ENCODE measurements at places on chromosomes 7 and 10. TPM values are rescaled to one million over a fixed set of nuclear protein-coding genes. Genes with fewer than 3 reads are reported as not detected.

DNA sequence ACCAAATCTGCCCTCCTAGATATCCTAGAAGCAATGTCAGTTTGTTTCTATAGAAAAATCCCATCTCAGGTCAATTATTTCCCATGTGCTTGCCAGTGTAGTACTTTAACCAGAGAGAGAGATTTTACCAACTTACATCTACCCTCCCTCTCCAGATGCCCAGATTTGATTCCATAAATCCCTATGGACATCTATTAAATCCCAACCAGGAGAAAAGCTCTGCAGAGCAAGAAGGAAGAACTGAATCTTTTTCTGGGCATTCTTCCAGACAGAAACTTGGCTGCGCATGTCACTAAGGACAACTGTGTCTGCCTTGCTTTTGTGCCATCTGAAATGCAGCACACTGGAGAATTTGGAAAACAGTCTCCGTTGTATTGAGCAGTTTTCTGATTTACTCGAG lies 597.6 kb downstream of the SORCS1 start:
- no peak overlapping the region for H3K4me3 ChIP-seq
- DNase-seq: no peak
- H3K27me3 ChIP-seq: no peaks in the 10 kb centered on the region
- H3K4me1 ChIP-seq: no peaks in the 10 kb centered on the region
- no peaks in the 10 kb centered on the region for H3K36me3 ChIP-seq
- H3K27ac ChIP-seq: no peak overlapping the region

DNA sequence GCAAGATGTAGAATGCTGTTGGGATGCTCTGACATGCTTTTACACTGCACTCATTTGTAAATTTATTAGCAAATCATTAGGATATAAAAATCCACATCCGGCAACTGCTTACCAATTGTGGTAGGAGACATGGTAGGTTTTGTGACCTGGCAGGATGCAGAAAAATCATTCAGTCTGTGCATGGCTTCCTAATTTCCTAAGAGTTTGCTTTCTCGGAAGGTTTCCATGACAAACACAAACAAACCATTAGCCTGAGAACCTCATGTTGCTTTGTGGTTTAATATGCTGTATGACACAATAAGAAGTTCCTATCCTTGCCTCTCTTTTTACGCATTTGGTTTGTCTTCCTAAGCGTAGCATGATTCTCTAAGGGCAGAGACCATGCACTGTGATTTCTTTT lies 14.7 kb upstream of the LMBR1 start:
- no peak overlapping the region for H3K27ac ChIP-seq
- H3K27me3 ChIP-seq: no peaks in the 10 kb centered on the region
- H3K36me3 ChIP-seq: no peaks in the 10 kb centered on the region
- DNase-seq: no peak

- no peaks in the 10 kb centered on the region for H3K36me3 ChIP-seq
- no peak overlapping the region for H3K27ac ChIP-seq
- H3K4me3 ChIP-seq: no peak overlapping the region
- no peak for DNase-seq
- no peaks in the 10 kb centered on the region for H3K27me3 ChIP-seq
These were observed 243.1 kb upstream of the GHITM start for GRCh38 chr10:83896219-83896618.

GRCh38 chr7:22001345-22002004 lies 55.8 kb upstream of the CDCA7L start:
- H3K4me3 ChIP-seq: no peak overlapping the region
- DNase-seq: no peak
- H3K4me1 ChIP-seq: no peaks in the 10 kb centered on the region
- no peaks in the 10 kb centered on the region for H3K36me3 ChIP-seq
- no peak overlapping the region for H3K27ac ChIP-seq

DNA sequence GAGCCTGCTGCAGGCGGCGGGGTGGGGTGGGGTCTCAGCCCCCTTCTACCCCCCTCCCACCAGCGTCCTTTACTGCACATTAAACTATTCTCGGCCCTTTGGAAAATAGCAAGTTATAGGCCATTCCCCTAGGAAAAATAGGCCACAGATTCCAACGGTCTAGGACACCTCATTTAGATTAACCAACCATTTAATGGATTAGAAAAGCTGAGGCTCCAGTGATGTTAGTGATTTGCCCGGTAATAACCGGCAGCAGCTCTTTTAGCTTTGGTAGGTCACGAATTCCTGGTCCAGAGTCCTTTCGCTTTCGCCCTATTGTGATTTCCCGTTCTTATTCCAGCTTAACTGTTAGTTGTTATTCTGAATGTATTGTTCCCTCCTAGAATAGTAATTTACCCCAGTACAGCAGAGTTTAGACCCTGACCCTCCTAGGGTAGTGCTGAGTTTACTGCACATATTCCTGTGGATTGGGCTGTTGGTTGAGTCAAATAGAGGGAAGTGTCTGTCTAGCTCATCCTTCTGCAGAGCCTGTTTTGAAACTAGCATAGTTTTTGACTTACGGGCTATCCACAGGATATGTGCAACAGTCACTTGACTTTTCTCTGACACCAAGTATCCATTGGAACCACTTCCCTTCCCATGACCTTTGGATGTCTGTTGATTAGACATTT lies 754 bp downstream of the GSTO1 start:
- H3K27me3 ChIP-seq: no peaks in the 10 kb centered on the region
- peak overlapping the region; percentile 99 for H3K27ac ChIP-seq
- H3K36me3 ChIP-seq: peaks cover 19% of the 10 kb centered on the region
- no peak for DNase-seq
- H3K4me3 ChIP-seq: peak overlapping the region; percentile 83

HTR5A gene
- not detected for total RNA-seq

Data from heart left ventricle (tissue), 16 donors.